ENCODE measurements at places on chromosomes 12 and 14. TPM values are rescaled to one million over a fixed set of nuclear protein-coding genes. Genes with fewer than 3 reads are reported as not detected.

DNA sequence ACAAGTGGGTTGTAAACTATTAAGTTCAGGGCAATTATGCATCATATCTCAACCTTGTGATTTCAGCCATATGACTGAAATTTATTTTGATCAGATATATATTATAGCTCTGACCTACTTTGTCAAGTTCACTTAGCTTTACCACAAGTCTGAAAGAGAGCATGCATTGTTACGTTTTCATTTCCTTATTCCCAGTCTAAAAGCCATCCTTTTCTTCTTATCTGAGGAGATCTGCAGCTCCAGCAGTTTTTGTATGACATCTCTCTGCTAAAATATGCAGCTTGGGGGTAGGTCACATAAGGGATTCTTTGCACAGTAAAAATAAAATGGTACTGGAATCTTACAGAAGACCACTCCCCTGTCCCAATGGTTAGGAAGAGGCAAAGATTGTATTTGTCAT lies 1682.8 kb upstream of the FLRT2 start:
- DNase-seq, result no peak

- DNase-seq, result no peak
Observed at GRCh38 chr12:49223590-49224369, 34.9 kb upstream of the TUBA1A start.

- DNase-seq, result peak; percentile 13
Observed at GRCh38 chr14:57389646-57390036, 745 bp upstream of the NAA30 start.

GRCh38 chr12:31931796-31932715 lies 27.2 kb upstream of the RESF1 start:
- DNase-seq, result no peak

DNA sequence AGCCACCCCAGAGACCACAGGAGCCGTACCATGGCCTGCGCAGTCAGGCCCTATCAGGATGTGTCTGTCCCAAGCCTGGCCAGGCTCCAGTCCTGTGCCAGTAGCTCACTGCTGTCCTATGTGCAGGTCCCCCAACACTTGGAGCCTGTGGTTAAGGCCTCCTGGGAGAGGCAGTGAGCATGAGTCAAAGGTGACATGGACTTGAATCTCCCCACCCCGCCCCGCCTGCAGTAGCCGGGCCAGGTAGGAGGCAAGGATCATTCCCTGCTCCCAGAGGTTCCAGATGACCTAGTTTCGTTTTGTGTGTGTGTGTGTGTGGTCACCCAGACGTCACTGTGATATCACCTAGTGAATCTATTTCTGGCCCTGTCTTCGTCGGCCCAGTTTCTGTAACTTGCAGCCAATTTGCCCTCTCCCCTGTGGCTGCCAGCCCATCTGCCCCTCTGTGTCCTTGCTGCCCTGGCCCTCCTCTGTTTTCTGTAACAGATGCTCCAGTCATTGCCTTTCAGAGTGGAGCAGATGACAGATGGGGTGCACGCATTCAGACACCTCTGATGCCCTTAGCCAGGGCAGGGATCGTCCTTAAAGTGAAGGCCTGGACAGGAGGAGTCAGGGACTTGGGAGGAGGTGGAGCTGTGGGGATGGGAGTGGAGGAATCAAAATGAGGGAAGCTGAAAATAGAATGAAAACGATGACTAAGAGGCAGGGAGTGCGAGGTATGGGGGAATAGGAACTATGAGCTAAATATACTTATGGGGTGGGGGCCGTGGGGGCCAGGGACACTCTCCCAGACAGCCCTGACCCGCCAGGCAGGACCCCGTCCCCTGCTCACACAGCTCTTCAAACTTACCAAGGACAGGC lies 37.4 kb downstream of the SLC6A12 start:
- no peak for DNase-seq

GRCh38 chr12:114770323-114770722 lies 86.3 kb upstream of the TBX3 start:
- no peak for DNase-seq

DNA sequence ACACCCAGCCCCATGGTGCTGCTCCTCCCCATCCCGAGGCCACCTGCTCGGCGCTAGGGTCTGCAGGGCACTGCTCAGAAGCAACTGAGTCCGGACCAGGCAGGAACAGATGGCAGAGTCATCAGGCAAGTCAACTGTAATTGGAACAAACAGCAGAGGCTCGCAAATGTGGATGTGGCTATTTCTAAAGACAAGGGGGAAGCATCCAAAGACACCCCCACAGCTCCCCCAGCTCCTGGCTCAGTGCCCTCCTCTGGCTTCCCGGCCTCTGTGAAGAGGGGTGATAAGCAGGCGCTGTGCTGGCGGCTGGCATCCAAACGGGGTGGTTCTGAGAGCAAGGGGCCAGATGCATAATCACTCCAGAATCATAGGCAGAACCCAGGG lies 125.6 kb downstream of the PIWIL1 start:
- peak; percentile 7 for DNase-seq

Gene KLHDC1
- 8.6 TPM for total RNA-seq

Measured in body of pancreas (tissue), 4 donors.